ENCODE measurements at places on chromosomes 2 and 18.

- DNase-seq = no peak
Measured at GRCh38 chr2:70992945-70993853, 1.5 kb downstream of the TEX261 start.

DNA sequence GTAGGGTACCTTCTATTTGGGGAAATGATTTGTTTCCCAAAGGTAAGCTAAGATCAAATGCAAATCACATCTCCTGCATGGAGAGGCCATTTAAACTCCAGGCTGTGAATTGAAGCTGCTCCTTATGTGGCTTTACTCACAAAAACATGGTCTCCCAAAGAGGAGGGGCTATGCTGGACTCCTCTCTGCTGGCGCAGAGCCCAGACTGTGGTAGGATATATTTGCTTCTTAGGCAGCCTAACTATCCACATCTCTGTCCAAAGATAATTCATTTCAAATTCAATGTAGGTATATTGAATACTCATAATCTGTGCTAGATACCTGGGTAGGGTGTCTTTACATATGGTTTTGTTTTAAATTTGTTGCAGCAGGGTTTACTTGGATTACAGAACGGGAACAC, 358.5 kb downstream of the ALK start:
- DNase-seq = no peak

GRCh38 chr18:6435731-6436130, 21.0 kb upstream of the L3MBTL4 start:
- DNase-seq = no peak

- no peak for DNase-seq
Measured at GRCh38 chr2:84247532-84247931, 211.5 kb downstream of the SUCLG1 start.

Measured in neural progenitor cell (in vitro differentiated cells).